EH (cell line): ENCODE measurements at places on chromosomes 4 and X.

DNA sequence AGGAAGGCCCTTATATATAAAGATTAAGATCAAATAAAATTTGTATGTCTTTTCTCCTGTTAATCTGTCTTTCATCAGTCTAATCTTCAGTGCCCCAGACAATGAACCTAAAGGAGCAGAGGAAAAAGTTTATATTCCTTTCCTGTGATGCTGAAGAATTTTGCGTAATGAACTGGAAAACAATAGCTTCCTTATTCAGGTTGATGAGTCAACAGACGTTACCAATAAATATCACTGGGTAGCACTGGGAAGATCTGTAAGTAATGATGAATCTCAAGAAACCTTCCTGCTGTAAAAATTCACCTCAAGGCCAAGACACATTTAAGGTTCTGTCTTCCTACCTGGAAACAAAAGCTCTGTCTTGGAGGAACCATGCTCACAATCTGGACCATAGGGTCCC, 25.5 kb downstream of the CDKN2AIP start:
- DNase-seq = no peak

DNA sequence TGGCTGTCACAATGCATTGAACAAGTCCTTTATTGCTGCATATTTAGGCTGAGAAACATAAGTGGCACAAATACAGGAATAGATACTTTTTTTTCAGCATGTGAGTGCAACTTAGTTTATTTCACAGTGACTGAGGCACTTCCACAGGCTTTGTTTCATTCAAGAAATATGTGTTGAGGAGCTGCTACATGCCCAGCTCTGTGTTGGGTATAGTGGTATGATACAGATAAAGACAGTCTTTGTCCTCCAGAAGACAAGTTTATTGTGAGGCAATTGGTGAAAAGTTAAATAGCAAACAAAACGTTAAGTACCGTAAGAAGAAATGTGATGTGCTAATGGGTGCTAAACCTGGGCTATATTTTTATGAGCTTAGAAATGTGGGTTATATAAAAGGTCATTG, 186.4 kb downstream of the SPRY1 start:
- DNase-seq = no peak

GRCh38 chrX:41148553-41148952, 63.3 kb downstream of the USP9X start:
- peak; percentile 71 for DNase-seq

DNA sequence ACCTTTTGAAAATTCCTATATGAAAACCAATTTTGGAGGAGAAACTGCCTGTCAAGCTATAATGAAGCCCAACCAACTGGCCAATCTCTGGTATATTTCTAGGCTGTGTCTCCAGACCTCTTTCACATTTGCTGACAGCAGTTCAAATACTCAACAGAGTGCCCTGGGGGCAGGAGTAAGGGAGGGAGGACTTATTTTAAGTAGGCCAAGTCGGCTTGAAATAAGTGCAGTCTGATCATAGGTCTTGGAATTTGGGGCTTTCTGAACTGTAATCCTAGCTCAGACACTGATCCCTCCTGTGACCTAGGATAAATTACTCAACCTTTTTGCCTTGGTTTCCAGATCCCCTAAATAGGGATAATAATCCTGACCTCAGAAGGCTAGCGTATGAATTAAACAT, 59.4 kb upstream of the SLC7A11 start:
- DNase-seq = peak; percentile 54

GRCh38 chr4:114250439-114250891, 271.0 kb upstream of the ARSJ start:
- DNase-seq = peak; percentile 54

- DNase-seq = no peak
Measured at GRCh38 chr4:14701896-14702295, 300.4 kb upstream of the CPEB2 start.

GRCh38 chr4:155342142-155342541, 34.6 kb downstream of the MAP9 start:
- DNase-seq = peak; percentile 41

- DNase-seq = no peak
Measured at GRCh38 chr4:82232891-82233290, 140.9 kb downstream of the HNRNPD start.

DNA sequence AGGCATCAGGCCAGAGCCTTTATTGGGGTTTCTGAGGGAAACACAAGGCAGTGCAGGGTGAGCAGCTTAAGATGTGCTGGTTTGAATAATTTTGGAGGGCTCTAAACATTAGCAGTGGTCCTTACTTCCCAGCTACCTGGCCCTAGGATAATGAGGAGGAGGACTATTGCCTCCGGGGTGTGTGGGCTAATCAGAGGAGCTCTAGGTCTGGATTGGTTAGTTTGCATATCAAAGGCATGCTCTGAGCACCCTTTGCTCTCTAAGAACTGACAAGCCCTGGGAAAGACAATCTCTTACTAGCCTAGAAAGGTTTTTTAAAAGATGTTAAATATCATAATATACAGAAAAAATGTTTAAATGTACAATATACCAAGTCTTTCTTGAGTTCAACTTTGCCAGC, 58.4 kb downstream of the RXFP1 start:
- DNase-seq = no peak
